ENCODE measurements at places on chromosomes 13 and 19.

DNA sequence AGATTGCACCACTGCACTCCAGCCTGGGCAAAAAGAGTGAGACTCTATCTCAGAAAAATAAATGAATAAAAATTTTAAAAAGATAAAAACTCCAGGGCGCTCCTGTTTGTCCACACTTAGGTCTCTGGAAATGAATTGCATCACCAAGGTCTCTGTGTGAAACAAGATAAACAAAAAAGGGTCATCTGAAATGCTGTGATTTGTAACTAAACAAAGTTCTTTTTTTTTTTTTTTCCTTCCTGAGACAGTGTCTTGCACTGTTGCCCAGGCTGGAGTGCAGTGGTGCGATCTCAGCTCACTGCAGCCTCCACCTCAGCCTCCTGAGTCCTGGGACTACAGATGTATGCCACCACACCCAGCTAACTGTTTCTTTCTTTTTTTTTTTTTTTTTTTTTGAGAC, 11.5 kb downstream of the FZR1 start:
- no peak for DNase-seq

- DNase-seq: no peak
These were observed 4.3 kb upstream of the A1BG start for GRCh38 chr19:58357481-58358145.

- no peak for DNase-seq
These were observed 243.4 kb downstream of the NHLRC3 start for GRCh38 chr13:39281539-39282150.

DNA sequence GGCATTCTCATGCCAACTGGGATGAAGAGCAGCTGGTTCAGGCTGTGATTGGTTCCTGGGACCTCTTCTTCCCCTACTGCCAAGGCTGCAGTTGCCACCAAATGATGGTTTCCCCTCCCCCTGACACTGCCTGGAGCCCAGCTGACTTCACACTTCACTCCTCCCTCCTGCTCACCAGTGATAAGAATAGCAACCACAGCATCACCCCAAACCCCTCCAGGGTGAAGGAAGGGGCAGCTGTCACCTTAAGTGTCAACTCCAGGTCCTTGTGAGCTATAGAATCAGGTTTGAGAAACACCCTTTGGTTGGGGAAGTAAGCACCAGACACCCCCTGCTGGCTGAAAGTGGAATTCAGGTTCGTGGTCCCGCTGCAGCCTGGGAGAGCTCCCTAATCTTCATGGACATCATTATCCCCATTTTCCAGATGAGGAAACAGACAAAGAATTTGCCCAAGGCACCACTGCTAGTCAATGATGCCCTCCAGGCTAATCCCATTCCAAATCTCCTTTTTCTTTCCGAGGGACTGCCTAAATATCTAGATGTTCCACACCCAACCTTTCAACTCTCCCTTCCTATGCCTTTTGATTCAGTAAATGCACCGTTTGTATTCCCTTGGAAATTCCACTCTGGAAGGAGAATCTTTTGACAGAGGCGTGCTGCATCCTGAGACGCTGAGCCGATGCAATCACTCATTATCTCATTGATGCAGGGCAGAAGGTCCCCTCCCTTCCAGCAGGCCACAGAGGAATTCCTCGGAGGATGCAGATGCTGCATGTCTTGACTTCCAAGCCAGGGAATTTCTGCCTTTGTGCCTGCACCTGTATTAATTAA, 50.6 kb upstream of the UQCRFS1 start:
- peak; percentile 72 for DNase-seq

DNA sequence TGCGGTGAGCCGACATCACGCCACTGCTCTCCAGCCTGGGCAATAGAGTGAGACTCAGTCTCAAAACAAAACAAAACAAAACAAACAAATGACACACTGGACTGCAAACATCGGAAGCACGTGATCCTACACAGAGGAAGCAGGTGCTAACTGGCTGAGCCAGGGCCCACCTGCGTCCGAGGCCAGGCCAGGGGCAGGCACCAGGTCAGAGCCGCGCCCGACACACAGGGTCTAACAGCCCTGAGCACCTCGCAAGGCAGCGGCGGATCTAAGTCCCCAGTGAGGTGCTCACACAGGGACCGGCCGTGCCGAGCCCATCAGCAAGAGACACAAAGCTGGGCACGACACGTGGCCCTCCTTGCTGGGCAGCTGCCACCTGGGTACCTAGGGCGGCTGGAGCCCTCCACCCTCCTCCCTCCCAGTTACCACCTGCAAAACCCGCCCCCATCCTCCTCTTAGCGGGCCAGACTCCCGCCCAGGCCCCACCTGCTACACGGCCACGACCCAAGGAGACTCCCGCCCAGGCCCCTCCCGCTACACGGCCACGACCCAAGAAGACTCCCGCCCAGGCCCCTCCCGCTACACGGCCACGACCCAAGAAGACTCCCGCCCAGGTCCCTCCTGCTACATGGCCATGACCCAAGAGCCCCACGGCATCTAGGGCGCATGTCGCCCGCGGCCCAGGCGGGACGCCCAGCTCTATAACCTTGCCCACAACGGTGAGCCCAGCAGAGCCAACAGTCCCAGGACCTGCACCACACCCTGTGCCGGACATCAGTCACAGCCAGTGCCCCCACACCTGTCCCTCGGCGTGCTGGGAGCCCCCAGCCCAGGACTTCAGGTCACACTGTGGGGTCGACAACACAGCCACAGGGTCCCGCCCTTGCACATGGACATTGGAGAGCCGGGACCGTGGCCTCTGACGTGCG, 15.6 kb downstream of the AP3D1 start:
- no peak for DNase-seq

- peak; percentile 89 for DNase-seq
These were observed 5.3 kb upstream of the CD79A start for GRCh38 chr19:41871573-41872383.

GRCh38 chr19:38298821-38299680, 5.0 kb upstream of the C19orf33 start:
- DNase-seq: no peak

GRCh38 chr19:37948362-37948761, 41.4 kb downstream of the SIPA1L3 start:
- no peak for DNase-seq

GRCh38 chr13:93230261-93230855, 3.8 kb downstream of the GPC6 start:
- no peak for DNase-seq

DNA sequence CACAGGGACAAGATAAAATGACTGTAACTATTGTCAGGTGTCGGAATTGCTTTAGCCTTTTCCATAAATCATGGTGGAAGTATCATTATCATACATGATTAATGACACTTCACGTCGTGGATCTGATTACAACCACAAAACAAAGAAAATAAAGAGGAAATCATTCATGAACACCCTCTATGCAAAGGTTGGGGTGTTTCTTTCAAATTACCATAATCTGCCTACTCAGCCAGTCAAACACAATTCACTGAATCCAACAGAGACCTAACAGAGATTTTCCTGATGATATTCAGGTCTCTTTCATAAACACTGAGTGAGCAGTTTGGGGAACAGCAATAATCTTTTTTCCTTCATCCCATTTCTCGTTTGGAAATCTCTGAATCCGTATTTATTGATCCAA, 625.6 kb downstream of the DCT start:
- no peak for DNase-seq

DNA sequence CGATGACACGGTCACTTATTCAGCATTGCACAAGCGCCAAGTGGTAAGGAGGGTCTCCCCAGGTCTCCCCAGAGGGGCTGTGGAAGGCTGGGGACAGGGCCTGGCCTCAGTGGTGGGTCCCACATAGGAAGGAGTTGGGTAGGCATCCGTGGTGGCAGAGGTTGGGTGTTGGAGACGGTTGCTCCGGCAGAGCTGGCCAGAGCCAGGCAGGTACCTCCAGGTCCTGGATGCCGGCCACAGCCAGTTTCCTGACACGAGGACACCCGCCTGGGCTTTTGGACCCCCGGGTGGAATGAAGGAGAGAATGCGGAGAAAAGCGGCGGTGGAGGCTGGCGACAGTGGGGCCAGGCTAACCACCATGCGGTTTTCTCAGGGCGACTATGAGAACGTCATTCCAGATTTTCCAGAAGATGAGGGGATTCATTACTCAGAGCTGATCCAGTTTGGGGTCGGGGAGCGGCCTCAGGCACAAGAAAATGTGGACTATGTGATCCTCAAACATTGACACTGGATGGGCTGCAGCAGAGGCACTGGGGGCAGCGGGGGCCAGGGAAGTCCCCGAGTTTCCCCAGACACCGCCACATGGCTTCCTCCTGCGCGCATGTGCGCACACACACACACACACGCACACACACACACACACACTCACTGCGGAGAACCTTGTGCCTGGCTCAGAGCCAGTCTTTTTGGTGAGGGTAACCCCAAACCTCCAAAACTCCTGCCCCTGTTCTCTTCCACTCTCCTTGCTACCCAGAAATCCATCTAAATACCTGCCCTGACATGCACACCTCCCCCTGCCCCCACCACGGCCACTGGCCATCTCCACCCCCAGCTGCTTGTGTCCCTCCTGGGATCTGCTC, 1.3 kb upstream of the FFAR1 start:
- peak; percentile 87 for DNase-seq

DNA sequence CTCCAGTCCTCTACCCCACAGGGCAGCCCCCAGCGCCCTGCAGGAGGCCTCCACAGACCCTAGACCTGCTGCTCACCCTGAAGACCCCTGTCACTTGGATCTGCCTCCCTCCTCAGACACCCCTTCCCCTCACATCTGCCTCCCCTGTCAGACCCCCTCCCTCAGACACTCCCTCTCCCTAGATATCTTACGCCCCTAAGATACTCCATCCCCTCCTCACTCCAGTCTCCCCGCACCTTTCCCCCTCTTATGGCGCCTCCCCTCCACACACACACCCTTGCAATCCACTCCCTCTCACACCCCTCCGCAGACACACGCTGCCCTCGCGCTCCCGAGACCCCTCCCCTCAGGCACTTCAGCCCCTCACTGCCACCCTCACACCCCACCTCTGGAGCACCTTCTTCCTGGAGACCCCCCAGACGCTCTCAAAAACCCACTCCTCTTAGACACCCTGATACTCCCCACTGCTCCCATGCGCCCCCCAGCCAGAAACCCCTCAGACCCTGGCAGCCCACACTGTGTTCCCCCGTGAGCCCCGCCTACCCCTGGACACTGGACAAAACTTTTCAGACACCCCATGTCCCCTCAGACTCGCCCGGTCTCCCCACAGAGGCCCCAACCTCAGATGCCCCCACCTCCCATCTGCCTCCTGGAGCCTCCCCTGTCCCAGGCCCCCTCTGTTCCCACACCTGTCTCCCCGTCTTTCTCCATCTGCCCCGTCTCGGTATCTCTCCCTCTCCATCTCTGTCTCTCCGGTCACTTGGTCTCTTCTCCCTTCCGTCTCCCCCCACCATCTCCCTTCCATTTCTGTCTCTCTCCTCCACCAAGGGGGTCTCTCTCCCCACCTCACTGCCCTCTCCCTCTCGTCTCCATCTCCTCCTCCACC, 14.5 kb downstream of the ERFL start:
- DNase-seq: no peak

GRCh38 chr19:3190921-3191805, 5.4 kb downstream of the NCLN start:
- no peak for DNase-seq

DNA sequence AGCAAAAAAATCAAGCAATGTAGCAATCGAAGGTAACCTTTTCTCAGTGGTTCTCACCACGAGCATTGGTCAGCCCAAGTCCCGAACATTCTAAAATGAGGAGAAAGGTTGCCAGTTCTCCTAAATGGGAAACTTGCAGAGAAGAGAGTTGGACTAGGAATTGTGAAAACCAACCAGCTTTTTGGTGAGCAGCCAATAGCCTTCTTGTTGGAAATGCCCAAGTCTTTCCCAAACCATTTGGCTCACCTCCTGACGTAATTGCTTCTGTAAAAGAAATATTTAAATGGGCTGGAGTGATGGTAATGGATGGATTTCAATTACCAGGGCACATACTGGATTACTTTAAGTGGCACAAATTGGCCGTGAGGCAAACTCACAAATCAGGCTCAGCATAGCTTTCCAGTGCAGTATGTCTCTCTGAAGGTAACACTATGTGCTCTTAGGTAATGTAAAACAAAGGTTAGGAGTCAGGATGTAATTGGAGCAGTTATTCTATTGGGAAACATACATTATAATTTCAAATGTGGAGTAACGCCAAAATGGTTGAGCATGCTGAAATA, 423.2 kb downstream of the KLF5 start:
- no peak for DNase-seq

GRCh38 chr19:18349524-18350128, 9.2 kb downstream of the PGPEP1 start:
- DNase-seq: peak; percentile 74

DNA sequence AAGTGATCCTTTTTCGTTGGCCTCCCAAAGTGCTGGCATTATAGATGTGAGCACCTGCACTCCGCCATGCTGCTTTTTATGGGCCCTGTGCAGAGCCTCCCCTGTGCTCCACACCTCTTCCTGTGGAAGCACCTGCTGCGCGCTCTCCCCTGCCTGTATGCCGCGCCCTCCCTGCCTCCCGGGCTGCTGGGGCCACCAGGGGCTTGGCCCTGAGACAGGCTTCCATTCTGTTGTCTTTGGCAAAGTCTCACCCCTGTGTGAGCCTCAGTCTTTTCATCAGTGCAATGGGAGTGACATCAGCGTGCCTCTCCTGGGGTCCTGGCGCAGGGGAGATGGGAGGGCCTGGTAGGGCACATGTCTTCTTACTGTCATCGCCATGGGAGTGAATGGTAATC, 1.3 kb downstream of the FAM174C start:
- peak; percentile 39 for DNase-seq

DNA sequence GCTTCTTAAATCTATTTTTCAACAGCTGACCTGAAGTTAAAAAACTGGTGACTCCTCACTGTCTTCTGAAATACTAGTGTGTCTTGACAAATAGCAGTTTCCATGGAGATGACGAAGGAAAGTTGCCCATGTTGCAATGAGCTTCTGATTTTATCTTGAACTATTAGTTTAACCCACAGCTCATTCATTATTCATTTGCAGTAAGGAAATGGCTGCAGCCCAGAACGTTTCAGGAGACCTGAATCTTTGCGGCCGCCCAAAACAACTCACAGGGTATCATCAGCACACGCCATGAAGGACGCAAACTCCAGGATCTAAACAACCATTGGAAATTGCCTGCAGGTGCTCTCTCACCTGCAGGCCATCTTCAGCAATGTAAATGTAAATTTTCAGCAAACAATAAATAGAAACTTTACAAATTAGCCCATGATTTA, 142.5 kb downstream of the DCLK1 start:
- no peak for DNase-seq

GRCh38 chr19:11699931-11700794, 38.6 kb downstream of the ZNF823 start:
- peak; percentile 17 for DNase-seq

GRCh38 chr19:4256563-4256962, 9.7 kb downstream of the YJU2 start:
- no peak for DNase-seq

DNA sequence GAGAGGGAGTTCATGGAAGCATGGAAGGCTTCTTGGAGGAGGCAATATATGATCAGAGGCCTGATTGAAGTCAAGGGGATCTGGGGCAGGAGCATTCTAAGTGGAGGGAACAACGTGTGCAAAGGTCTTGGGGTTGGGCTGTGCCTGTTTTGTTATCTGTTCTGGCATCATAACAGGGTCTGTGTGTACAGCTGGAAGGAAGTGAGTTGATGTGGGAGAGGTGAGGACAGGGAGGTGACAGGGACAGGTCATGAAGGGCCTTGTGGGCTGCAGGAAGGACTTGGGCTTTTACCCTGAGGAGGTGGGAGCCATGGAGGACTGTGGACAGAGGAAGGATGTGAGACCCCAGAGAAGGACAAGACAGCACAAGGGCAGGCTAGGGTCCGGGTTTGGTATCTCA, 1.2 kb upstream of the NFILZ start:
- no peak for DNase-seq

Data from activated naive CD4-positive, alpha-beta T cell treated with anti-CD3 and anti-CD28 coated beads for 36 hours (primary cell).